ENCODE measurements at places on chromosomes 7 and 10.

- DNase-seq, result no peak
Observed at GRCh38 chr10:71964743-71965515, 734 bp downstream of the CHST3 start.

DNA sequence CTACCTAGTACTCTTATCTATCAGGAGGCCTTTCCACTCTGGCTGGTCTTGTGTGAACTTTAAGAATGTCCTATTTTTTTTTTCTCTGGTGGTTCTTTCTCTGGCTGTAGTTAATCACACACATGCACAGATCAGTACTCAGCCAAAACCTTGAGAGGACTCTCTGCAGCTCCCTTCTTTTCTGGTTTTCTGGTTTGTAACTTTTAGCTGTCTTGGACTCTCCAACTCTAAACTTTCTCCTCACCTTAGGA, 54.9 kb upstream of the HELLS start:
- no peak for DNase-seq

GRCh38 chr7:157446322-157446721, 109.5 kb downstream of the DNAJB6 start:
- no peak for DNase-seq

GRCh38 chr10:11086177-11086840, 68.6 kb downstream of the CELF2 start:
- no peak for DNase-seq

- no peak for DNase-seq
Observed at GRCh38 chr10:66627156-66627555, 298.7 kb upstream of the LRRTM3 start.

GRCh38 chr7:3408814-3409595, 108.0 kb downstream of the SDK1 start:
- no peak for DNase-seq

GRCh38 chr10:26755443-26755903, 58.0 kb downstream of the PDSS1 start:
- no peak for DNase-seq

- no peak for DNase-seq
Observed at GRCh38 chr7:23114896-23115295, 9.3 kb downstream of the KLHL7 start.

GRCh38 chr10:3886641-3887251, 101.7 kb upstream of the KLF6 start:
- no peak for DNase-seq
